CD8-positive, alpha-beta T cell (primary cell): ENCODE measurements at places on chromosomes 6 and 20. TPM values are rescaled to one million over a fixed set of nuclear protein-coding genes. Genes with fewer than 3 reads are reported as not detected.

Gene CTAGE9
- not detected for total RNA-seq

Gene CD164
- total RNA-seq, result 201 TPM

Gene PPP1R3G
- total RNA-seq, result not detected

Gene FOXQ1
- not detected for total RNA-seq
